ENCODE measurements at places on chromosomes 13 and 19.
A peak's percentile ranks its signal among the peaks of the same experiment; 100 is the strongest.

GRCh38 chr13:50357586-50358118, 342.4 kb downstream of the KCNRG start:
- no peak for DNase-seq

GRCh38 chr13:78398743-78399410, 204.5 kb downstream of the POU4F1 start:
- no peak for DNase-seq

DNA sequence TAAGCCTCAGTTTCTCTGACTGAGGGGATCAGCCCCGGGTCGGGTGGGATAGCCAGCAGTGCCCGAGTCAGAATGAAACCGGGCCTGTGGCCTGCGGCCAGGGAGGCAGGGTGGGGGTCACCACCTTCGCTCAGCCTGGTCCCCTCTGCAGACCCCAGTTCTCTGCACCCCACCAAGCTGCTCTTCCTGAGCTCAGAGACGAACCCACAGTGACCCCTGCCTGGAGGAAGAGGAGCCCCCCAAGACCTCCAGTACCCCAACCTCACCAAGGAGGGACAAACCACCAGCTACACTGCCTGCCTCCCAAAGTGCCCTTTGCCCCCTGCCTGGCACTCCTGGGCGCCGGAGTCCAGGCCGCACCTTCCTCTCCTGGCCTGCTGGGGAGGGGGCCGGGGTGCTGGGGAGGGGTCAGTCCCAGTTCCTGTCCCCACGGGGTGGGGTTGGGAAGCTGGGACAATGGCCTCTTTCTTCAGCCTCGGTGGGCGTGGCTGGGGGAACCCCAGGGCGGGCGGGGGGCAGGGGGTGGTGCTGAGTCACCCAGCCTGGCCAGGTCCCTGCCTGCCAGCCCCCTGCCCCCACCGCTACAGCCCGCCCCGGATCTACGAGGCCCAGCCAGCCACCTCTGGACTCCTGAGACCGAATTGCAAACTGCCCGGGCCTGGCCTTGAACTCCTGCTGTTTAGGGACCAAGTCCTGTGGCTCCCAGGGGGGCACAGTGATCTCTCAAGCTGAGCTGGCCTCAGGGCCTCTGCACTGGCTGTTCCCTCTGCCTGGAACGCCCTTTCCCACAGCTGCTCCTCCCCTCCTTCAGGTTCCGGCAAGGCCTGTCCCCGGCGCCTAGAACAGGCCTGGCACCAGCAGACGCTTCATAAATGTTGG, 14.3 kb downstream of the ZBTB7A start:
- DNase-seq: no peak

DNA sequence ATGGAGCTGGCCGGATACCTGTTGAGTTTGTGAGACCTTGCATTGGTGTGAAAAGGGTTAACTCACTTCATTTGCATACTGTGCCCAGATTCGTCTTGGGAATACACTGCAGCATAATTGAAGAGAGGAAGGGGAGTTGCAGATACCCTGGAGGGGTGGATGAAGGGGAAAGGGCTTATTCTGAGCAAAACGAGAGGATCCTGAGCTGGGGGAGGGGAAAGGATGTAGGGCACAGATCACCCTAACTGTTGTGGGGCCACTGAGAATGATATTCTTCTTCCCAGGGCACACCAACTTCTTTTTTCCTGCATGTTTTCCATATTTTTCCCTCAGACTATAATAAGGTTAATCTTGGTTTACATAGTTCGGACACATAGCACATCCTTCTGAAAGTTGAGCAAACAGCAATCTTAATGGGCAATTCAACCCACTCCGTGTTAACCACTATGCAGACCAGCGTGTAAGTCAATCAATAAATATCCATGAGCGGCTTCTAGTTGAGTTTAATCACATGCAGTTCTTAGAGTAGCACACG, 11.7 kb upstream of the PTPRS start:
- DNase-seq: no peak

GRCh38 chr13:39148513-39148961, 110.3 kb downstream of the NHLRC3 start:
- no peak for DNase-seq

DNA sequence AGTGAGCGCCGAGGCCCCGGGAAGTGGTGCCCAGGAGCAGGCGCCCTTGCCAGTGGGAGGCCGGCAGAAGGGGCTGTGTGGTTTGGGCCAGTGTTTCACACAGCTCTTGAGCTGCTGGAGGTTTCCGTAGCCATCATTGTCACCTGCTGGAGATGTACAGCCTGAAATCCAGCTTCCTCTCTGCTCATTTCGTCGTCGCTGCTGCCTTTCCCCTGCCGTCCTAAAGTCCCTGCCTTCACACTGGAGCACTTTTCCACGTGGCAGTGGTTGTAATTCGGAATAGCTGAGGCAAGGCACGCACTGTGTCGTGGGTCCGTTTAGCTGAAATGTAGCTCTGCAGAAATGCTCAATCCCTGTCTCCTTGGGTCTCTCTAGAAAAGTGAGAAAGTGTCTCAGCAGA, 13.2 kb downstream of the DAZAP1 start:
- DNase-seq: no peak

DNA sequence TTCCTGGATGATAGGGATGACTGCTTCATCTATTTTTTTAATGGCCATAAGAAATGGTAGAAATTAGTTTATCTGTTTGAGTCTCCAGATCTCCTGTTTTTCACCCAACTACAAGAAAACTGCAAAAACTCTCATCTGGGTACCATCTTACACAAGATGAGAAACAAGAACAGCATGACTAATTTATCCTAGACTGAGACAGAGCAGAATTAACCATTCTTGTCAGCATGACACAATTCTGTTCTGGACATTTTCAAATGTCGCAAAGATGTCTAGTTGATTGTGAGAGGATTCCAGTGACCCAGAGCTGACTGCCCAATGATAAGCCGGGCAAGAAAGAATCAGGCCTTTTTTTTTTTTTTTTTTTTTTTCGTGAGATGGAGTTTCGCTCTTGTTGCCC, 12.8 kb downstream of the ZNF43 start:
- no peak for DNase-seq

DNA sequence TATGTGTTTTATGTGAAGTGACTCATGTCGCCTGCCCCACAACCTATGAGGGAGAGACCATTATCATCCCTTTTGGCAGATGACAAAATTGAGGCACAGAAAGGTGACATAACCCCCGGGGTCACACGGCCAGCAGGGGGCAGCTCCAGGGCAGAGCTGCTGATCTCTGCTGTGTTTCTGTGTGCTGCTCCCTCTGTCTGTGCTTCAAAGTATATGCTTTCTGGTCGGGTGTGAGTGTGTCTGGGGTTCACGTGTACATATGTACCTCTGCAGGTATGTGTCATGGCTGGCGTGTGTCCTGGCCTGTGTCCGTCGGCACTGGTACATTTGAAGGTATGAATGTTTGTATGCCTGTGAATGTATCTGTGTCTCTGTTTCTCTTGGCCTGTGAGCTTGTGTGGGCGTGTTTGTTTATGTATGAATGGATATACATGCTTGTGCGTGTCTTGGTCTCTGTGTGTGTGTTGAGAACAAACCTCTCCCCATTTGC, 7.1 kb downstream of the LIPE start:
- DNase-seq: peak; percentile 80

DNA sequence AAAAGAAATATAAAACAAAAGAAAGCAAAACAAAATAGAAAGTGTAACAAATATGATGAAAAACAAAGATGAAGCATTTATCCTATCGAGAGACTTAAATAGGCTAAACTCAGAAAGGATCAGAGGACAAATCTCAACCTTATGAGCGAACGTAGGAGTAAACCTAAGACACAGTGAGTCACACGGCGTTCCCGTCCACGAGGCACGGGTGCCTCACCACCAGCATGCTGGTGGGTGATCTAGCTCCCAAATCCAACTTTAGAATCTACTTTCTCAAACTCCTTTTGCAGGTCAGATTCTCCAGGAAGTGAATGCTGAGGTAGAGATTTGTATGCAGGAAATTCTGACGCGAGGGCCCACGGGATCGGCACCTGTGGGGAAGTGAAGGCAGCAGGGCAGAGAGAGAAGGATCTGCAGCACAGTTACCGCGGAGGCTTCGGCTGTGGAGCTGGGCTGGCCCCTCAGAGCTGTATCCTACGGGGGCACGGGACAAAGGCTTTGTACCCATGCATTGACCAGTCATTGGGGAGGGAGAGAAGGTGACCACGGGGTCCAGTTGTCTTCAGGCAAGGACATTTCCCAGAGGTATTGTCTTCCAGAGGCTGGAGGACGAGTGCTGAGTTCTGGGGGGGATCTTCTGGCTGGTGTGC, 7.5 kb upstream of the MIER2 start:
- DNase-seq: no peak

GRCh38 chr13:93561576-93562225, 335.1 kb downstream of the GPC6 start:
- no peak for DNase-seq

GRCh38 chr19:23241419-23241818, 8.8 kb downstream of the ZNF724 start:
- no peak for DNase-seq

- DNase-seq: no peak
Observed at GRCh38 chr13:28181413-28181812, 43.1 kb downstream of the PAN3 start.

DNA sequence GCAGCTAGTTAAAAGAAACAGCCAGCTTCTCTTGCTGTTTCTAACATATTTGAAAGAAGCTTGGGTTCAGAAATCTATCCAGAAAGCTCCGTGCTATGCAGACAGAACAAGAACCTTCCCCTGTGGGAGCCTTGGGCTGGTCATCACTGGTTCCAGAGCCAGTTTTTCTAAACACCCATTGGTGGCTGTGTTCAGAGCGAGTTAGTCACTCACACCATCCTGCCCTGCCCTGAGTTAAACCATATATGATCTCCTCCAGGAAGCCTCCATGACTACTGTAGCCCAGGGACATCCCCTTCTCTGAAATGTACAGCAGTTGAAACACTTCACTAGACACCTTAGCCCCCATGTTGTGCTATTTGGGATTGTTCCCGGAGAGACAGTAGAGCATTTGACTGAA, 200.8 kb upstream of the SGCG start:
- DNase-seq: no peak

GRCh38 chr19:32868206-32868950, 1.2 kb downstream of the SLC7A9 start:
- peak; percentile 17 for DNase-seq
